Uterus (tissue), 4 donors: ENCODE measurements at places on chromosomes 3 and 15.

DNA sequence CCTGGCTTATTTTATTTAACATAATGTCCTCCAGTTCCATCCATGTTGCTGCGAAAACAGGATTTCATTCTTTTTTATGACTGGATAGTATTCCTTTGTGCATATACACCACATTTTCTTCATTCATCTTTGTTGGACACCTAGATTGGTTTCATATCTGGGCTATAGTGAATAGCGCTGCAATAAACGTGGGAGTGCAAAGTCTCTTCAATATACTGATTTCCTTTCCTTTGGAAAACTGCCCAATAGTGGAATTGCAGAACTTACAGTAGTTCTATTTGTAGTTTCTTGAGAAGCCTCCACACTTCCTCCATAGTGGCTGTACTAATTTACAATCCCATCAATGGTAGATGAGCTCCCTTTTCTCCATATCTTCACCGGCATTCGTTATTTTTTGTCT is 72.5 kb upstream of the KLHL25 start:
- H3K27me3 ChIP-seq: no peaks in the 10 kb centered on the region
- no peak overlapping the region for H3K27ac ChIP-seq
- no peak overlapping the region for H3K4me3 ChIP-seq
- no peaks in the 10 kb centered on the region for H3K4me1 ChIP-seq

DNA sequence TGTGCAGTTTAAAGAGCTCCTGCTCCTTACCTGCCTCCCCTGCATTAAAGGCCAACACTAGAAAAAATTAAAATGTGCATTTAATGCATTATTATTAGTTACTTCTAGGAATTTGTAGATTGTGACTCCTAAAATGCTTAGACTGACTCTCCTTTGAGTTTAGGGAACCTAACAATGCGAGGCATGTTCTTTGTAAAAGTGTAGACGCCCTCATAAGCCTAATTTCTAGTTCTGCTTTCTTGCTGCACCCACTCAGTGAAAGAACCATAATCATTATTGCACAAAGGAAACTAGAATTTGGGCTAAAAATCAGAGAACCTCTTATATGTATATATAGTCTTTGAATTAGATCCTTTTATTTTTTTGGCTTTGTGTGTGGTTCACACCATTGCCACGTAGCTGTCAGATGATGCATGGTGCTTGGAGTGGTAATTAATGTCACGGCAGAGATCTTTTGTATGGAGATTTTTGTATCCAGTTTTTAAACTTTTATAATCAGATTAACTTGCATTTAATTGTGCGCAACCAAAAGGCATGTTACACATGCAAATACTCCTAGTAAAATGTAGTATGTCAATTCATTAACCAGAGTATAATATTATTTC is 710 bp downstream of the ABHD10 start:
- peak overlapping the region; percentile 77 for H3K4me3 ChIP-seq
- peaks cover 16% of the 10 kb centered on the region for H3K4me1 ChIP-seq
- no peaks in the 10 kb centered on the region for H3K36me3 ChIP-seq
- H3K27me3 ChIP-seq: no peaks in the 10 kb centered on the region
- no peak for DNase-seq
- peak overlapping the region; percentile 86 for H3K27ac ChIP-seq

DNA sequence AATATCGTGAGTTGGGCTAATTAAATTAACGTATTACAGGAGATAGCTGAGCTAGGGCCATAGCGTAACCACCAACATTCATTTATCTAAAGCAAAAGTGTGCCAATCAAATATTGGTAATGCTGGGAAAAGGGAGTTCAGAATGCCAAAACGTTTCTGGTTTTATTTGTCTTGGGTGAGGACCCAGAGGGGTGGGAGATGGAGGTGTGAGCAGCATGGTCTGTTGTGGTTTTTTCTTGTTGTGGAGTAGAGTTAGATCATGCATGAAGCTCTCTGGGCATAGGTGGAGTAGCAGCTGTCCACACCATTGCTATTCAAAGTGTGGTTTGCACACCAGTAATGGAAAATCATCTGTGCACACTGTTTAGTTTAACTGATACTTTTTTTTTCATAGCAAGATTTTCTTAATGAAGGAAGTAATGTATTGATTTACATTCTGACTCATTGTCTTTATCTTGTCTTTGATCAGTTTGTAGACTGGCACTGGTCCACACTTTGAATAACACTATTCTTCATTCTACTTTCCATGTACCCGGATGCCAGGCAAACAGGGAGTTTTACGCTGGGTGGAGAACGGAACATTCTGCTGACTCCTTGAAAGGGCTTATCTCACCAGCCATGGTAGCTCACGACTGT is 50.8 kb upstream of the CRTC3 start:
- no peaks in the 10 kb centered on the region for H3K27me3 ChIP-seq
- H3K4me1 ChIP-seq: no peaks in the 10 kb centered on the region
- H3K4me3 ChIP-seq: no peak overlapping the region
- DNase-seq: no peak

DNA sequence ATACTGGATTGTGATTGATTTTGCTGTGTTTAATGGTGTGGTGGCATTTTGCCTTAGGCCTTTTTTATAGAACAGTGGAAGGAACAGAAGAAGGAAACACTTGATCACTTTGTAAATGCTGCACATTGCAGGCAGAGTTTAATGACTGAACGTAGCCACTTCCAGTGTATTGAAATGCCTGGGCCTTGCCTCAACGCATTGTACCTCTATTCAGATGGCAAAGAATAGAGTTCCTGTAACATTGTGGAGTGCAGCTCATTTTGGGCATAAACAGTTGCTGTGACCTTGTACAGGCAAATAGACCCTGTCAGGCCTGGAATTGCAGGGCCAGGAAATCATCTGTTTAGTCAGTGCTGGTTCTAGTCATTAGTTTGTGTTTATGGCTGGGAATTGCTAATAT is 225.0 kb downstream of the EPHA3 start:
- DNase-seq: no peak
- H3K36me3 ChIP-seq: no peaks in the 10 kb centered on the region
- no peak overlapping the region for H3K4me3 ChIP-seq
- no peaks in the 10 kb centered on the region for H3K27me3 ChIP-seq
- H3K27ac ChIP-seq: no peak overlapping the region

DNA sequence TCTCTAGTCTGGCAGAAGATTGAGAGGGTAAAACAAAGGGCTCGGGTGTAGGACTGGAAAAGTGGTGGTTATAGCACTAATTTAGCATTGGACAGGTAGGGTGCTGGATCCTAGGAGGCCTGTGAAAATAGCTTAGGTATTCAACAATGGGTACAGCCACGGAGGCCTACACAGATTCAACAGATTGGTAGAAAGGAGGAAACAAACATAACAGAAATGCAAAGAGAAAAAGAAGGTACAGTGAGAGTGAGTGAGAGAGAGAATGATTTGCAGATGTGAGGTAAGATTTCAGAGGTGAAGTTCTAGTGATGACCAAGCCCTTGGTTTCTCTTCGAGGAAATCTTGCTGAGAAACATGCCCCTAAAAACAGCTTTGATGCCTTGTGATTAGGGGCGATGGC is 37.9 kb downstream of the ADIPOQ start:
- no peaks in the 10 kb centered on the region for H3K36me3 ChIP-seq
- peaks cover 4% of the 10 kb centered on the region for H3K27me3 ChIP-seq

GRCh38 chr3:149481056-149481455 is 6.6 kb downstream of the TM4SF4 start:
- H3K4me3 ChIP-seq: no peak overlapping the region
- H3K27ac ChIP-seq: no peak overlapping the region
- H3K27me3 ChIP-seq: no peaks in the 10 kb centered on the region
- no peaks in the 10 kb centered on the region for H3K36me3 ChIP-seq
- DNase-seq: no peak

DNA sequence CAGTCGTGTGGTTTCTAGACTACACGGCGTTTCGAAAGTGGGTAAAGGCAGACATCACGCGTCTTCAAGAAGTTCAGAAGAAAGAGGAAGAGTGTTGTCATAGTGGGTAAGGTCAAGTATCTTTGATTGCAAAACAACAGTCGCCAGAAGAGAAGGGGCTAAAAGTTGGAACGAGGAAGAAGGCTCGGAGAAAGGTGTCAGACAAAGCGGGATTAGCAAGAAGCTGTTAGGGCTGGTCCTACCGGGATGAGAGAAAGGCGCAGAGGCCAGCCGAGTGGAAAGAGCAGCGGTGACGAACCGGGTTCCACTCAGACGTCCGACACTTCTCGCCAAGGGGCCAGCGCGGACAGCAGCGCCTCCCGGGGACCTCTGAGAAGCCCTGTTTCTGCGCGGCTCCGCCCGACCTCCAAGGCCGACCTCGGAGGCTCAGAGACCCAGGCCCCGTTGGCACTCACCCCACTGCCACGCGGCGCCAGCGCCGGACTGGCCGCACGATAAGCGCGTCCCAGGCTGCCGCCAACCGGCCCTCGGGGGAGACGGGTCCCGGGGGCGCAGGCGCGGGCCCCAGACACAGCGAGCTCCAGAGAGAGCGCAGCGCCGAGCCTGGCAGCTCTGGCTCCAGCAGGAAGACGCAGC is 436 bp downstream of the ADPGK start:
- no peaks in the 10 kb centered on the region for H3K4me1 ChIP-seq
- H3K27ac ChIP-seq: peak overlapping the region; percentile 85
- H3K27me3 ChIP-seq: no peaks in the 10 kb centered on the region

- peak overlapping the region; percentile 62 for H3K27ac ChIP-seq
- no peaks in the 10 kb centered on the region for H3K27me3 ChIP-seq
- H3K4me3 ChIP-seq: no peak overlapping the region
- H3K36me3 ChIP-seq: no peaks in the 10 kb centered on the region
- peaks cover 8% of the 10 kb centered on the region for H3K4me1 ChIP-seq
- peak; percentile 83 for DNase-seq
These were observed 23.1 kb downstream of the SRGAP3 start for GRCh38 chr3:9226326-9226725.

GRCh38 chr3:140760324-140761075 is 82.6 kb downstream of the TRIM42 start:
- H3K27ac ChIP-seq: no peak overlapping the region
- H3K36me3 ChIP-seq: no peaks in the 10 kb centered on the region
- H3K4me3 ChIP-seq: no peak overlapping the region
- no peaks in the 10 kb centered on the region for H3K27me3 ChIP-seq
- H3K4me1 ChIP-seq: no peaks in the 10 kb centered on the region

- H3K4me1 ChIP-seq: no peaks in the 10 kb centered on the region
- peak overlapping the region; percentile 39 for H3K4me3 ChIP-seq
- H3K27me3 ChIP-seq: no peaks in the 10 kb centered on the region
- H3K27ac ChIP-seq: no peak overlapping the region
These were observed 467 bp downstream of the PIF1 start for GRCh38 chr15:64824929-64825430.

- peak; percentile 60 for DNase-seq
- H3K27me3 ChIP-seq: no peaks in the 10 kb centered on the region
These were observed 24.4 kb downstream of the NR2F2 start for GRCh38 chr15:96354731-96355567.

- no peak for DNase-seq
- H3K4me1 ChIP-seq: no peaks in the 10 kb centered on the region
- no peak overlapping the region for H3K4me3 ChIP-seq
- H3K36me3 ChIP-seq: no peaks in the 10 kb centered on the region
- no peaks in the 10 kb centered on the region for H3K27me3 ChIP-seq
These were observed 2.5 kb upstream of the HACD2 start for GRCh38 chr3:123587401-123587800.

- H3K27ac ChIP-seq: no peak overlapping the region
- H3K36me3 ChIP-seq: no peaks in the 10 kb centered on the region
- H3K4me1 ChIP-seq: no peaks in the 10 kb centered on the region
- no peak overlapping the region for H3K4me3 ChIP-seq
- no peak for DNase-seq
These were observed 50.7 kb downstream of the FAM43A start for GRCh38 chr3:194736277-194736895.

GRCh38 chr3:16186086-16186485 is 11.6 kb downstream of the GALNT15 start:
- H3K4me3 ChIP-seq: no peak overlapping the region
- no peak for DNase-seq
- H3K27ac ChIP-seq: no peak overlapping the region
- H3K36me3 ChIP-seq: no peaks in the 10 kb centered on the region

DNA sequence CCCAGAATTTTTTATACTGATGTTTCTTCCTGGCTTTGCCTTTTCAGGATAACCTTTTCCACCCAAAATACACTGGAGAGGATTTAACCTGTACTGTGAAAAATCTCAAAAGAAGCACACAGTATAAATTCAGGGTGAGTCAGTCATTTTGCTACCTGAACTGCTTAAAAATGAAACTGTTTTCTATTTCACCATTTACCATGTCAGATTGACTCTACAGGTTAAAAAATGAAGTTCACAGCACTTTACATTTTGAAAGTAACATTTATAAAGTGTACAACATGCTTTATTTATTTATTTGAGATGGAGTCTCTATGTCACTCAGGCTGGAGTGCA is 115.2 kb downstream of the GHSR start:
- no peaks in the 10 kb centered on the region for H3K4me1 ChIP-seq
- no peak overlapping the region for H3K4me3 ChIP-seq
- DNase-seq: no peak
- H3K27ac ChIP-seq: peak overlapping the region; percentile 58
- H3K36me3 ChIP-seq: no peaks in the 10 kb centered on the region

- H3K27me3 ChIP-seq: no peaks in the 10 kb centered on the region
- no peak for DNase-seq
- no peak overlapping the region for H3K4me3 ChIP-seq
- no peaks in the 10 kb centered on the region for H3K36me3 ChIP-seq
These were observed 13.0 kb upstream of the IQGAP1 start for GRCh38 chr15:90375071-90375470.

DNA sequence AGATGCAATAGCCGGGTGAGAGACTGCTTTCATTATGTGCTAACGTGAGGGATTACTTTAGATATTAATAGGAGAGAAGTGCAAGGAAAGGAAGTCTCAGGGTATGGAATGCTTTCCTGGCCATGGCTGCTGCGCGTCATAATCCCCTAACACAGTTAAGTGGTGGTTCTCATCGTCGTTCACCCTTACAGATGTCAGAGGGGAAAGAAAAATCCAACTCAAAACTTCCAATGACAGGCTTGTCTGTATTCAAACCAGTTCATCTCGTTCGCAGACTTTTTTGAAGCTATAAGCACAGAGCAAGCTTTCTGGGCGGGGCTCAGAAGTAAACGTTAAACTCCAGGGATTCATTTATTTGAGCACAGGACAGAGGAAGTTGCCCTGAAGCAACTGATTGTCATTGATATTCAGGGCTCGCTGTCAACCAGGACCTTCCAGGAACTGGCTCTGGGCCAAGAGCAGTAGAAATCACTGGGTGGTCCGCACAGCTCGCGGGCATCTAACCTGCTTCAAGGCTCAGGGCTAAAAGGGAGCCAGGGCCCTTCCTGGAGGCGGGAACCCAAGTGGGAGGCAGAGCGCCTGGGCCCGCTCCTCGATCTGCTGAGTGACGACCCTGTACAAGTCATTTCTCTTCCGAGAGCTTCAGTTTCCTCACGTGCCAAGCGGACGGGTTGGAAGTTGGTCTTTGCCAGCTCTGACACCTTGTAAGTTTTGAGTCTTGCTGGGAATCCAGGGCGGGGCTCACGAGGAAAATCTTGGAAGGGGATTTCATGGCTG is 1.1 kb upstream of the LPP start:
- H3K36me3 ChIP-seq: no peaks in the 10 kb centered on the region
- H3K4me1 ChIP-seq: no peaks in the 10 kb centered on the region

- H3K27me3 ChIP-seq: no peaks in the 10 kb centered on the region
- H3K4me3 ChIP-seq: no peak overlapping the region
- H3K27ac ChIP-seq: no peak overlapping the region
- DNase-seq: no peak
These were observed 6.2 kb upstream of the NEDD4 start for GRCh38 chr15:55999658-56000057.

GRCh38 chr15:39075756-39076341 is 505.0 kb upstream of the THBS1 start:
- peak overlapping the region; percentile 38 for H3K27ac ChIP-seq
- no peaks in the 10 kb centered on the region for H3K4me1 ChIP-seq
- no peaks in the 10 kb centered on the region for H3K36me3 ChIP-seq
- no peaks in the 10 kb centered on the region for H3K27me3 ChIP-seq
